ENCODE measurements at places on chromosomes 4 and X.

DNA sequence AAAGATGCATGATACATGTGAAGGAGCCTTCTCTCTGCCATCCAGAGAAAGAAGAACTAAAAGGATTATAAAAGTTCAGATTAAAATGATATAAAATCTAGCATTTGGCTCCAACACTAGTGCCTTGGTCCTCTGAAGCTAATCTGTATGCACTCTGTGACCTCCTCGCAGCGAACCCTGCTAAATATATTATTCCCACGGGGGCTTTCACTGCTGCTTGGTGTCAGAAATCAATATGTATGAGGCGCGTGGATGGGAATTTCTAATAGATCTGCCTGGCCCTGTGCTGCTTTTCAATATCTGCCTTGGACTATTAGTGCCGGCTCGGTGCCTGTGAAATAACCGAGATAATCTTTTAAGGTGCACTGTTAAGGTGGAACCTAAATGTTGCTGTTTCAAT, 69.7 kb downstream of the CXXC4 start:
- DNase-seq: no peak

GRCh38 chr4:1351854-1352566, 5.0 kb downstream of the UVSSA start:
- DNase-seq: peak; percentile 66

DNA sequence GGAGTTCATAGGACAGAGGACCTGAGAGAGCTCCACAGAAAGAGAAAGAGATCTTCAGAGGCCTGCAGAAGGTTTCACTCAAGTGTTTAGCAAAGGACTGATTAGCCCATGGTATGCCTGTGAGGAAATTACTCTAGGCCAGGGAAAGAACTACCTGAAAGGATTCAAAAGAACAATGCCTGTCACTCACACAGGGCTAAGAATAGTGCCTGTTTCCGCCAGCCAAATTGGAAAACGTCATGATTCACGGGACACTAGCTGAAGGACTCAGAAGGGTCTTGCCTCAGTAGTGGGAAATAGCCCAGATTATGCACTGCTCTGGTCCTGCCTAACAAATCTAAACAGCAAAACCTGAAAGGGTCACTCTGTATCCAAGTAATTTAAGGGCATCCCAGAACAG, 21.1 kb downstream of the SYTL4 start:
- no peak for DNase-seq

GRCh38 chrX:136794080-136794479, 13.3 kb upstream of the ARHGEF6 start:
- no peak for DNase-seq

- DNase-seq: no peak
These were observed 81.8 kb downstream of the F11 start for GRCh38 chr4:186347743-186348142.

- no peak for DNase-seq
These were observed 125.5 kb downstream of the NWD2 start for GRCh38 chr4:37370052-37370451.

DNA sequence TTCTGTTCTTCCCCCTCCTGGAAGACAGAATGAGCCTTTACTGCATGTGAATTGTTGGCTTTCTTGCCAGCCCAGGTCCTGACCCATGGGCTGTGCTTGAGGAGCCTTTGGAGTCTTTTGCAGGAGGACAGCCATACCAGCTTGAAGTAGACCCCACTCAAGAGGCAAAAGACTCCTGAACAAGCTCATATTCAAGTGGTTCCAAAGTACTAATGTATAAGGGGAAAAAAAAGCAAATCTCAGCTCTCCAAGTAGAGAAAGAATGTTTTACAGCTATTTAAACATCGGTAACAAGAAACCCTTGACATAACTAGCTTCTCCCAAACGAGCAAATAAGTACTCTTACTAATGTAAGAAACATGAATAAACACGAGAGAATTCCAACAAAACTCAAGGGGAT, 174.9 kb upstream of the MXRA5 start:
- DNase-seq: no peak

GRCh38 chrX:31223817-31224216, 152.0 kb upstream of the FTHL17 start:
- no peak for DNase-seq

- DNase-seq: no peak
These were observed 47.3 kb upstream of the GAB1 start for GRCh38 chr4:143289370-143289769.

- DNase-seq: peak; percentile 28
These were observed 7.1 kb upstream of the TLR2 start for GRCh38 chr4:153676984-153677383.

GRCh38 chrX:41087201-41087600, 2.0 kb downstream of the USP9X start:
- no peak for DNase-seq

DNA sequence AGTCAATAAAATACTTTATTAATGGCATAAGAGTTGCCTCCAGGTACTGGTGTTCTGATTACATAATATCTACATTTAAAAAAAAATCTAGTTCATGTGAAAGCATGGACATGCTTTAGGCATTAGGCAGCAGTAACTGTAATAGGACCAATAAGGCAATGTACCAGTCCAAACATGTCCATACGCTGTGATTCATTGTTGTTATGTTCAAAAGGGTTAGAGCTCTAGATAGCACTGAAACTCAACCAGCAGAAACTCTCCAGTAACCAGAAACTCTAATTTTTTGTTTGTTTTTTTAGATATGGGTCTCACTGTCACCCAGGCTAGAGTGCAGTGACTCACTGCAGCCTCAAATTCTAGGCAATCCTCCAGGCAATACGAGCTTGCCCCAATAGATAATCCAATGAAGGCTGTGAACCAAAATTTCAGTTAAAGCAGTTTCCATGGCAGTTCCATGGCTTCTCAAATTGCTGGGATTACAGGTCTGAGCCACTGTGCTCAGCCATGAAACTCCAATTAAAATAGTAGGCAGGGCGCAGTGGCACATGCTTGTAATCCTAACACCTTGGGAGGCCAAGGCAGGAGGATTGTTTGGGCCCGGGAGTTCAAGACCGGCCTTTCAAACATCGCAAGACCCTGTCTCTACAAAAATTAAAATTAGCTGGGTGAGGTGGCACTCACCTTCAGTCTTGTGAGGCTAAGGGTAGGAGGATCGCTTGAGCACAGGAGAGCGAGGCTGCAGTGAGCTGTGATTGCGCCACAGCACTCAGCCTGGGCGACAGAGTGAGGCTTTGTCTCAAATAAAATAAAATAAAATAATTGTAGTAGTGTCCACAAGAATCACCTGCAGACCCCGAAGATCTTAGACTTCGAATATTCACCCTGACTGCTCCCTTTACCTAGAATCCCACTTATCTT, 36.3 kb downstream of the MGARP start:
- DNase-seq: peak; percentile 7

- no peak for DNase-seq
These were observed 1040.0 kb downstream of the FAT4 start for GRCh38 chr4:126354784-126355183.

GRCh38 chr4:147096667-147097604, 151.3 kb upstream of the TTC29 start:
- peak; percentile 74 for DNase-seq

GRCh38 chr4:20754036-20754435, 53.8 kb downstream of the PACRGL start:
- no peak for DNase-seq
